Epithelial cell of esophagus (primary cell): ENCODE measurements at places on chromosomes 3 and 15.

GRCh38 chr3:61980041-61980440 is 393.3 kb downstream of the FEZF2 start:
- no peak for DNase-seq

DNA sequence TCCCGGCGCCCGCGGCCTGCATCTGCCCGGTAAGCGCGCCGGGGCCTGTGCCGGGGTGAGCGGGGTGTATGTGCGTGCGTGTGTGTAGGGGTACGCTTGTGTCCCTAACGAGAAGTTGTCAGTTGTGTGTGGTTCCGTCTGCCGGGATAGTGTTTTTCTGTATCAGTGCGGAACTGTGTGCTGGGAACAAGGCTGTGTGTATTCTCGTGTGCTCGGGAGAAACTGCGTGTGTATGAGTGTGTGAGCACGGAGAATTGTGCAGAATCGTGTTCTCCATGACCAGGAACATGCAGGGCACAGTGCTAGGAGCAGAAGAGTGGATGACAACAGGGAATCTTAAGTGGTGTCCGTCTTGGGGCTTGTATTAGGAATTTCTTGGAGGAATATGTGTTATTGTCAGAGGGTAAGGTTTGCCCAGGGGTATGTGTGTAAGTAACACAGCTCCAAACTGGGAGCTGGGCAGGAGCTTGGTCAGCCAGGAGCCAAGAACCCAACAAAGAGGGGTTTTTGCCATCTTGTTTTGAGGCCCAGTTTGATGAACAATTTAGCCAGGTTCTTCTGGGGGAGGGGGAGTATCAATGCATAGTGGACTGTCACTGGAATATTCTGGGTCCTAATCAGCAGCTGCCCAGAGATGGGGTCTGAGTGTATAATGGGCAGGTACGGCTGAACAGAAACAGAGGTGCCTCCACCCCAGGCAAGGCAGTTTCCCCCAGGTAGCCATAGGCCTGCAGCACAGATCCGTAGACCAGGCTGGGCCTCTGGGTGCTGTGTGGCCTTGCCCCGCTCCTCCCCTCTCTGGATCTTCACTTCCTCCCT is 2.1 kb downstream of the ISL2 start:
- no peak for DNase-seq

- DNase-seq, result no peak
Observed at GRCh38 chr3:134852893-134853351, 57.9 kb downstream of the EPHB1 start.

DNA sequence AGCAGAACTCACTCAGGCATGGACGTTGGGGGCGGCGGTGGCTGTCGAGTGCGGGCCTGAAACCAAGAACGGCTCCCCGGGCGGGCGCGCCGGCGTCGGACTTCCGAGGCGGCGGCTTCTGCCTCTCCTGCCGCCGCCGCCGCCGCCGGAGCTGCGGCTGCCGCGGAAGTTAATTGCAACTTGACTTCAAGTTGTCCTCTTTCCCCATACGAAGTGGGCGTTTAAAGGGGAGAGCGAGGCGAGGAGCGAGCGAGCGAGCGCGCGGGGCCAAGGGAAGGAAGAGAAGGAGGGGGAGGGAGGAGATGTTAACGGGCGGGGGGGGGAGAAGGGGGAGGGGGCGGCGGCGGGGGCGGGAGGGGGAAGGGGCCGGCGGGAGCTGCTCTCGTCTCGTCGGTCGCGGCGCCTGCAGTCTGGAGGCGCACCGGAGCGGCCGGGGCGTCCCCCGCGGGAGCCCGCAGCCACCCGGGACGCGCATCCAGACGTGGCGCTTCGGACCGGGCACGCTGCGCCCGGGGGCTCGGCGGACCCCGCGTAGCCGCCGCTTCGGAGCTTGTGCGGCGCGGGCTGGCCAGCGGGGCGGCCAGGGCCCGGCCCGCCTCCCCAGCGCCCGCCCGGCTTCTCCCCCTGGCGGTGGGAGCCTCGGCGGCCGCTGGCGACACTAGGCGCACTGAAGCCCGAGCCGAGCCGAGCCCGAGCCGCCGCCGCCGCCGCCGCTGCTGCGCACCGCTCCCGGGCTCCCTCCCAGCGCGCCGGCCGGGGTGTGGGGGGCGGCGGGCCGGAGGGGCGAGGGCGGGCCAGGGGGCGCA is 19.7 kb upstream of the SATB1 start:
- peak; percentile 61 for DNase-seq

GRCh38 chr15:69762373-69763148 is 309.9 kb downstream of the RPLP1 start:
- DNase-seq, result no peak

DNA sequence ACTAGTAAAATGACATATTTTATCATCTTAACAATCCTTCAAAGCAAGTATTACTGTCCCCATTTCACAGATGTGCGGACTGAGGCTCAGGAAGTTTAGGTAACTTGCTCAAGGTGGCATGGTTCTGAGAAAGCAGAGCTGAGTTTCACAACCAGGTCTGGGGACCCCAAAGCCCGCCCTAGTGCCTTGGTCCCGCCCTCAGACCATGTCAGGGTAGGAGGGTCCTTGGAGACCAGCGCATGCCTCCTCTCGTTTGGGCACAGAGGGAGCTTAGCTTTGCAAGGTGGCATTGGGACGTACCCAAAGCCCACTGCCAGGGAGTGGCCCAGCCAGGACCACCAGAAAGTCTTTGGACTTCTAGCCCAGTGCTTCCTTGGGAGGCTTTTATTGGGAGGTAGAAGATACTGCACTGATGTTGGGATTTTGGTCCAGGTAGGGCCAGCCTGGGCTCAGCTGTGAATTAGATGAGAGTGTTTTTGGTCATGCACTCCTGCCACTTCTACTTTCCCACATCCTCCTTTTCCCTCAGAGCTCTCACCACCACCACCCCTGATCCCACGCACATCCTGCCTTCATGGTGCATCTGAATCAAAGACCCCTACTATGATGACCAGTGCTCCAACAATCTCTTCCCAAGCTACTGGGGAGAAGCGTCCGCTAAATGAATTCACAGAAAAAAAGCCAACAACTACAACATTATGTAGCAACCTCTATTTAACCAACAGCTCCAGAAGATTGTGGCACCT is 307.9 kb downstream of the TLE3 start:
- no peak for DNase-seq

GRCh38 chr3:64909757-64910467 is 222.1 kb upstream of the ADAMTS9 start:
- DNase-seq, result no peak

DNA sequence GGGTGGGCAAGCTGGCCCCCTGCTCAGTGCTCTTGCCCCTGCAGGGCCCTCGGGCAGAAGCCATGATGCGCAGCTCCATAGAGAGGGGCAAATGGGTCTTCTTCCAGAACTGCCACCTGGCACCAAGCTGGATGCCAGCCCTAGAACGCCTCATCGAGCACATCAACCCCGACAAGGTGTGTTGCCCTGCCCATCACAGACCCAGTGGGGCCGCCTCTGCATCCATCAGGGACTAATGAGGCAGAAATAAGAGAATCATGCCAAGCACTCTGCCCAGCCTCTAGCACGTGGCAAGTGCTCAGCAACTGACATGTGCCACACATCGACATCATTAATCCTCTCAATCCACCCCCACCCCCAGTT is 49.4 kb downstream of the SEMA3G start:
- DNase-seq, result no peak

DNA sequence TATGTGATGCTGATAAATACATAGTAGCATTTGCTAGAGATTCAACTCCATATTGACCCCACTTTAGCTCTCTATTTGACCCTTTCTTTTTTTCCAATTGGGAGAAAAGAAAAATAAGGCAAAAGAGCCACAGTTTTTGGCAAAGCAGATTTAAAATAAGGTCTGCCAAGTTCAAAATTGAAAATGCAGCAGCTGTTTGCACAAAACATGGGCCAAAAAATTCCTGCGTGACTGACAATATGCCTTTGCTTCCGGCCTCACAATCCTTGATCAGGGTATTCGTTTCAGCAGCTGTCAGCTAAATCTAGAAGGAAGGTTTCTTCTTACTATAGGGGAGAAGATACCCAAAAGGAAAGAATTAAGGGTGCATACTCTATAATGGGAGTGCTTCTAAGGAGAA is 563.5 kb upstream of the CCDC54 start:
- no peak for DNase-seq

DNA sequence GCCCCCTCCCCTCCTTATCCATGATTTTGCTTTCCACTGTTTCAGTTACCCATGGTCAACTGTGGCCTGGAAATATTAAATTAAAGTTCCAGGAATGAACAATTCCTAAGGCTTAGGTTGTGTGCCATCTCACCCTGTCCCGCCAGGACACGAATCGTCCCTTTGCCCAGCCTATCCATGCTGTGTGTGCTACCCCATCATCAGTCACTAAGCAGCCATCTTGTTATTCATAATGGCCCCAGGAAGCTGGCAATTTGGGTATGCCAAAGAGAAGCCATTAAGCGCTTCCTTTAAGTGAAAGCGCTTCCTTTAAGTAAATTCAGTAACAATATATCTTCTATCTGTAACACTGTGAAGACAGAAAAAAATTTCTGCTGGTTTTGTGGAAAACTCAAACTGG is 49.2 kb upstream of the LDHAL6B start:
- no peak for DNase-seq

- DNase-seq, result no peak
Observed at GRCh38 chr3:122937745-122938144, 89.8 kb downstream of the SEMA5B start.
